ENCODE measurements at places on chromosomes 2 and 18. TPM values are rescaled to one million over a fixed set of nuclear protein-coding genes. Genes with fewer than 3 reads are reported as not detected.

UGT1A9 gene
- total RNA-seq = not detected

MARCHF7 gene
- total RNA-seq = 57.0 TPM

DNA sequence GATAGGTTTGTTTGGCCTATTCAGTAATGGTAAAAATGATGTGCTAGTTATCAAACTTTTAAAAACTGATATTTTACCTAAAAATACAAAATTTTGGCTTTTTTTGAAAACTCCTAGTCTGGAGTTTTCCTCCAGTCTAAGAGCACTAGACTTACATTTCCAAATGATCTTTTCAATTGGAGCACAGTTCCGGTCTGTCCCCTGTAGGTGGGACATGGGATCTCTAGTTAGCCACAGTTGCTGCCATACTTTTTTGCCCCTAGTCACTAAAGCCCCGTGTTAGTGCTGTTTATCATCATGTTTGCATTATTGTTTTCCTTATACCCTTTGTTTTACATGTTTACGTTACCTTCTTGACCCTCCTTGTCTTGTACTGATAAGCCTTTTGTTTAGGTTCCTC is 52.4 kb downstream of the RELCH start:
- no peak for DNase-seq

GRCh38 chr18:28854964-28855363 is 678.0 kb upstream of the CDH2 start:
- DNase-seq = no peak

All from dorsolateral prefrontal cortex (tissue), 122 donors.